ENCODE measurements at places on chromosomes 13 and 19.

- H3K4me1 ChIP-seq, result no peaks in the 10 kb centered on the region
- ATAC-seq, result no peak
- H3K36me3 ChIP-seq, result no peaks in the 10 kb centered on the region
- peaks cover 55% of the 10 kb centered on the region for H3K27me3 ChIP-seq
These were observed 40.5 kb upstream of the VSTM2B start for GRCh38 chr19:29485293-29485692.

DNA sequence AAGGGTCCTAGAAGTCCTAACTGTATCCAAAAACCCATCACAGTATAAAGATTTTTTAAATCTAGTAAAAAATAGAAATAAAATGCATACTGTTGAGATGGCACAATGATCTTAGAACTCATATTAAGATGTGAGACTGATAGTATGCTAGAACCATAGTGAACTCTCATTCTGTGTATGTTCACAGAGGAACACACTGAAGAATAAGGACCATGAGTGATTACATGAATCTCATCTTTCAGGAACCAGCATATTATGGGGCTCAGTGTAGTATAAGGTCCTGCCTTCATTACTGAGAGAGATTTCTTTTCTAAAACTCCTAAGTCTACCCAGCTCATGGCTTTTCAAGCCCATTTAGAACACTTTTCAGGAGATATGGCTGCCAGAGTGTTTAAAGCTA, 59.8 kb upstream of the RFC3 start:
- H3K4me1 ChIP-seq, result no peaks in the 10 kb centered on the region
- no peak overlapping the region for H3K27ac ChIP-seq
- H3K4me3 ChIP-seq, result no peak overlapping the region
- no peaks in the 10 kb centered on the region for H3K36me3 ChIP-seq
- no peak for ATAC-seq
- no peaks in the 10 kb centered on the region for H3K27me3 ChIP-seq

DNA sequence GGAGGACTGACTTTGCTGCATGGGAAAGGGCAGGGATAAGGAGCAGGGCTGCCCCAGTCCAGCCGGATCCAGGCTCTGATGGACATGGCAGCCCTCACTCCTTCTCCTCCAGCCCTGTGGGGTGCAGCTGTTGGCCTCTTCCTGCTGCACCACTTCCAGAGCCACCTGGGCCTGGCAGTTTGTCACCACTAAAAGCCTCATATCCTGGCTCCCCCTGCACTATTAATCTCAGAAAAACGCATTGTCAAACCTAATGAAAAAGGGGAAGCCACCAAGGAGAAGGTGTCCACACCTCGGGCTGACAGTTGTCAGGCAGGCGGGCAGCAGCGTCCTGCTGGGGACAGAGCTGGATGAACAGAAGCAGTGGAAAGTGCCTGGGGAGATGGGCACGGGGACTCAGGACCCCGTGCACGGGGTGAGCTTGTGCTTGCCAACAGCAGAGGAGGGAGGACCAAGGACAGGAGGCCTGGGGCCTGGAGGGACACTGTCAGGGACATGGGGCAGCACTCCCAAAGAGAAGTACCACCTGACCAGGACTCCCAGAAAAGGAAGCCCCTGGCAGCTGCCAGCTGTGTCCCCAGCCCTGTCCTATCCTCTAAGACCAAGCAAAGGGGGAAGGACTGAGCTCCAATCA, 151.1 kb upstream of the TSHZ3 start:
- no peaks in the 10 kb centered on the region for H3K4me1 ChIP-seq
- no peaks in the 10 kb centered on the region for H3K36me3 ChIP-seq

DNA sequence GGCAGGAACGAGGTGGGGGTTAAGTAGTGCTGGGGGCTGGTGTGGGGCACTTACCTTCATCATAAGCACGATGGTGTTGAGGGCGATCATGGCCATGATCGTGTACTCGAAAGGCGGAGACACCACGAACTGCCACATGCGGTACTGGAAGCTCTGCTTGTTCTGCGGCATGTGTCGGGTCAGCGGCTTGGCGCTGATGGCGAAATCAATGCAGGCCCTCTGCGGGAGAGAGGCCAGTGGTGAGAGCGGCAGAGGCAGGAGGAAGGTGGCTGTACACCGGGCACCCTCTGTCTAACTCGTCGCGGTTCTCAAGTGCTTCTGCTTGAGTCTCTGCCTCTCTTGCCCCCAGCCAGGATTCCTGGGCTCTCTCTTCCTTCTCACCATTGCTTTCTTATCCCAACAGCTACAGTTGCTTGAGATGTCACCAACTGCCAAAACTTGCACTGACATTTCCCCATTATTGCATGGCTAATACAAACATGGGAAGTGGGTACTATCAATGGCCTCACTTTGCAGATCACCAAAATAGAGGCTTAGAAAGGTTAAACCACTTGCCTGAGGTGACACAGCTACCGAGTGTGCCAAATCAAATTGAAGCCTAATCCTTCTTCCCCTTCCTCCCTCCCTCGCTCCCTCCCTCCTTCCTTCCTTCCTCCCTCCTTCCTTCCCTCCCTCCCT, 105.0 kb downstream of the IER2 start:
- no peaks in the 10 kb centered on the region for H3K36me3 ChIP-seq
- no peak overlapping the region for H3K27ac ChIP-seq
- H3K4me3 ChIP-seq, result no peak overlapping the region
- H3K27me3 ChIP-seq, result peaks cover 31% of the 10 kb centered on the region
- no peak for ATAC-seq

DNA sequence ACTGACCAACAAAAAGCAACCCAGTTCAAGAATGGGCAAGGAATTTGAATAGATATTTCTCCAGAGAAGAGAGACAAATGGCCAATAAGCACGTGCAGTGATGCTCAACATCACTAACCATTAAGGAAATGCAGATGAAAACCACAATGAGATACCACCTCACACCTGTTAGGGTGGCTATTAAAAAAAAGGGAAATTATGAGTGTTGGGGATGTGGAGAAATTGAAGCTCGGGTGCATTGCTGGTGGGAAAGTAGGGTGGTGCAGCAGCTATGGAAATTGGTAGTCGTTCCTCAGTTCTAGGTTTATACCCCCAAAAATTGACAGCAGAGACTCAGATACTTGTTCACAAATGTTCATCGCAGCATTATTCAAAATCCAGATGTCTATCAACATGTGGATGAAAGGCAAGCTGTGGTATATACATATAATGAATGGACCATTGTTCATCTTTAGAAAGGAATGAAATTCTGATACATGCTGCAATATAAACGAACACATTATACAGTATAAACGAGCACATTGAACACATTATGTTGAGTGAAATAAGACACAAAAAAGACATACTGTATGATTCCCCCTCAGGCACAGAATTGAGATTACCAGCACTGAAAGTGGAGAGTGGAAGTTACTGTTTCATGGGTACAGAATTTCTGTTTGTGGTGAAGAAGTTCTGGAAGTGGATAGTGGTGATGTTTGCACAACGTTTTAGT, 927 bp downstream of the CHAMP1 start:
- H3K4me3 ChIP-seq, result peak overlapping the region; percentile 70
- H3K27ac ChIP-seq, result peak overlapping the region; percentile 70
- no peaks in the 10 kb centered on the region for H3K27me3 ChIP-seq
- no peaks in the 10 kb centered on the region for H3K36me3 ChIP-seq
- peaks cover 11% of the 10 kb centered on the region for H3K4me1 ChIP-seq
- ATAC-seq, result no peak

- H3K27ac ChIP-seq, result peak overlapping the region; percentile 88
- H3K27me3 ChIP-seq, result no peaks in the 10 kb centered on the region
- peak overlapping the region; percentile 74 for H3K4me3 ChIP-seq
- no peaks in the 10 kb centered on the region for H3K36me3 ChIP-seq
These were observed 703 bp upstream of the FBL start for GRCh38 chr19:39846678-39847486.

- no peak overlapping the region for H3K4me3 ChIP-seq
- ATAC-seq, result no peak
- no peak overlapping the region for H3K27ac ChIP-seq
- no peaks in the 10 kb centered on the region for H3K36me3 ChIP-seq
These were observed 211.2 kb downstream of the OXGR1 start for GRCh38 chr13:96783057-96783456.

DNA sequence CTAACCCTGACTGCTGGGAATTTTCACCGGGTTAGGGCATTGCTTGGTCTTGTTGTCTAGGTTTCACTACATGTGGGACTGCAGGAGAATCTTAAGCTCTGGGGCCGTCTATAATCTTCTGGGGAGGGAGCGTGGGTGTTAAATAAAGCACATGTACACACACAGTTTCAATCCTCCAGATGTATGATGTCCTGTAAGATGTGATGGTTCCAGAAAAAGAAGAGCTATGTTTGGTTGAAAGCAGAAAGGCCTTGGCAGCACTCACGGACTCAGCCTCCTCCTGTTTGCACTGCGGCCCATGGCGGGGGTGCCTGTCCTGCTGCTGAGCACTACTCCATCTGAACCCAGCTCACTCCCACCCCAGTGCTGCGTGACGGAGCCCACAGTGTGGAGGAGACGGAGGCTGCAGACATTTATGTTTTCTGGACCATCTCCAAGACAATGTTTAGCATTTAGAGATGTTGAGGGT, 343.5 kb downstream of the TEX29 start:
- H3K36me3 ChIP-seq, result no peaks in the 10 kb centered on the region
- H3K4me1 ChIP-seq, result no peaks in the 10 kb centered on the region
- no peak overlapping the region for H3K4me3 ChIP-seq
- H3K27me3 ChIP-seq, result peaks cover 23% of the 10 kb centered on the region

DNA sequence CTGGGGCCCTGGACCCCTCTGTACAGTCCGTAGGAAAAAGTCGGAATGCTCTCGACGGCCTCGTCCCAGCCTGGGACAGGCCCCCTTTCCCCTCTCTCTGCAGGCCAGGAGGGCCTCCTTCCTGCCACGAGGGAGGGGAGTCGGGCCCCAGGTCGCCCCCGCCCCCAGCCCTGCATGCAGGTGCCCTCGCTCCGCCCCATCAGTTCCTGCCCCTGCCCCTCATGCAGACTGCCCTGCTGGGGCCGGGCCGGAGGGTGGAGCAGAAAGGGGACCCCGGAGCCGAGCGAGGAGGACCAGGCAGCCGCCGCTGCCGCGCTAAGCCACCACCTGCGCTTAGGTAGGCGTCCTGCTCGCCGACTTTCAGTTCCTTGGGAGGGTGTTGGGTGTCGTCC, 7.3 kb downstream of the LYL1 start:
- H3K36me3 ChIP-seq, result no peaks in the 10 kb centered on the region
- H3K27me3 ChIP-seq, result peaks cover 9% of the 10 kb centered on the region
- H3K4me3 ChIP-seq, result peak overlapping the region; percentile 33
- ATAC-seq, result no peak

DNA sequence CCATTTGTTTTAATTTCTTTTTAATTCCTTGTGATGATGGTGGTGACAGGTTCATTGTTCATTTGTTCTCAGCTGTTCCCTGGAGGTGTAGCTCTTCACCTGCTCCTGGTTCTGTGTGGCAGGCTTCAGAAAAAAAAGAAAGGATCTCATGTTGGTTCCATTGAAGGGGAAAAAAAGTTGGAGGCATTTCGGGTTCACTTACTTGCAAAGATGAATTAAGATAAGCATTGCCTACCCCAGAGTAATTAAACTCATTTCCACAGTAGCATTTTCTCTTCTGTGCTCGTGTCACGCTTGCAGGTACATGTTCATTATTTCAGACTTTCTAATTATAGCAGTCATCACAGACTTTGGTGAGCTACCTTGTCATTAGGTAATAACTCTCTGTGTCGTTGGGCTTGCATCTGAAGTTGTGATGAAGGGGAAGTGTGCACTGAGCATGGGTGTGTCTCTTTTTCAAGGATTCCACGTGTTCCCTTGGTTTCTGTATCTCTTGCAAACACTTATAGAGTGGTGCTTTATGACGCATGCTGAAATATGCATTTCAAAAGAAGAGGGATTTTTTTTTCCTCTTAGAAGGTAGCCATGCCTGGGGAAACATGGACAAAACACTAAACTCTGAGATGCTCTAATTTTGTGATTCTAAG, 69.1 kb downstream of the MTUS2 start:
- no peak for ATAC-seq
- H3K4me1 ChIP-seq, result no peaks in the 10 kb centered on the region
- no peaks in the 10 kb centered on the region for H3K27me3 ChIP-seq
- no peak overlapping the region for H3K4me3 ChIP-seq
- H3K27ac ChIP-seq, result no peak overlapping the region

DNA sequence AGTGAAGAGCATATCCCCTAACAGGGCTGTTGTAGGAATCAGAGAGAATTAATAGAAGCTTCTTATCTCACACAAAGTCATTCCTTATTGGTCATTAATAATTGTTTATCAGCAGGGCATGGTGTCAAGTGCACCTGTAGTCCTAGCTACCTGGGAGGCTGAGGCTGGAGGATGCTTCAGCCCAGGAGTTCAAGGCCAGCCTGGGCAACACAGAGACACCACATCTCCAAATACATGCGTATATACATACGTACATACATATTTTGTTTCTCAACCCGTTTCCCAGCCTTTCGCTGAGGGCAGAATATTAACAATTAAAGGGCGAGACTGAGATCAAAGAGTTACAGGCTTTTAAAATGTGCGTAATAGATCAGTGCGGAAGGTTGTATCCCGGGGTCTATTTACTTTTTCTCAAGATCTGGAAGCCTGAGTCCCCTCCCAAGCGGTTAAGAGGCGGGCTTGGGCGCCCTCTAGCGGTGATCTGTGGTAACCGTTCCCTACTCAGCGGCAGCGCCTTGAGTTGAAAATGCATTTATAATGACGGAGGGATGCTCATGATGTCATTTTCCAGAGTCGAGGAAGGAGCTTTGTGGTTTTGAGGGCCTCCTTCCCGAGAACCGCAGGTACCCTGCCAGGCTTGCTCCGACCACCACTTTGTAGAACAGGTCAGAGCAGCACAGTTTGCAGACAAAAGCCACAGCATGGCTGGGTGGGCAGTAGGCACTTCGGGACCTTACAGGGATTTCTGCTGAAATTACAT, 169.6 kb upstream of the GPR12 start:
- no peak overlapping the region for H3K4me3 ChIP-seq
- H3K4me1 ChIP-seq, result no peaks in the 10 kb centered on the region
- H3K36me3 ChIP-seq, result no peaks in the 10 kb centered on the region
- H3K27ac ChIP-seq, result no peak overlapping the region
- ATAC-seq, result peak; percentile 50

- no peak for ATAC-seq
- H3K4me3 ChIP-seq, result no peak overlapping the region
- no peaks in the 10 kb centered on the region for H3K27me3 ChIP-seq
- no peaks in the 10 kb centered on the region for H3K36me3 ChIP-seq
- no peaks in the 10 kb centered on the region for H3K4me1 ChIP-seq
- H3K27ac ChIP-seq, result no peak overlapping the region
These were observed 221.1 kb downstream of the TDRD3 start for GRCh38 chr13:60617991-60618733.

- no peaks in the 10 kb centered on the region for H3K36me3 ChIP-seq
- no peak overlapping the region for H3K27ac ChIP-seq
- H3K27me3 ChIP-seq, result no peaks in the 10 kb centered on the region
- H3K4me3 ChIP-seq, result no peak overlapping the region
- no peaks in the 10 kb centered on the region for H3K4me1 ChIP-seq
- no peak for ATAC-seq
These were observed 326.9 kb downstream of the DACH1 start for GRCh38 chr13:71540098-71540497.

GRCh38 chr13:114102131-114102520, 30.3 kb downstream of the RASA3 start:
- peak overlapping the region; percentile 81 for H3K27ac ChIP-seq
- no peaks in the 10 kb centered on the region for H3K36me3 ChIP-seq
- no peak for ATAC-seq
